ENCODE measurements at places on chromosomes 12 and 14.

GRCh38 chr12:119195256-119195655 lies 16.5 kb downstream of the HSPB8 start:
- DNase-seq = no peak

DNA sequence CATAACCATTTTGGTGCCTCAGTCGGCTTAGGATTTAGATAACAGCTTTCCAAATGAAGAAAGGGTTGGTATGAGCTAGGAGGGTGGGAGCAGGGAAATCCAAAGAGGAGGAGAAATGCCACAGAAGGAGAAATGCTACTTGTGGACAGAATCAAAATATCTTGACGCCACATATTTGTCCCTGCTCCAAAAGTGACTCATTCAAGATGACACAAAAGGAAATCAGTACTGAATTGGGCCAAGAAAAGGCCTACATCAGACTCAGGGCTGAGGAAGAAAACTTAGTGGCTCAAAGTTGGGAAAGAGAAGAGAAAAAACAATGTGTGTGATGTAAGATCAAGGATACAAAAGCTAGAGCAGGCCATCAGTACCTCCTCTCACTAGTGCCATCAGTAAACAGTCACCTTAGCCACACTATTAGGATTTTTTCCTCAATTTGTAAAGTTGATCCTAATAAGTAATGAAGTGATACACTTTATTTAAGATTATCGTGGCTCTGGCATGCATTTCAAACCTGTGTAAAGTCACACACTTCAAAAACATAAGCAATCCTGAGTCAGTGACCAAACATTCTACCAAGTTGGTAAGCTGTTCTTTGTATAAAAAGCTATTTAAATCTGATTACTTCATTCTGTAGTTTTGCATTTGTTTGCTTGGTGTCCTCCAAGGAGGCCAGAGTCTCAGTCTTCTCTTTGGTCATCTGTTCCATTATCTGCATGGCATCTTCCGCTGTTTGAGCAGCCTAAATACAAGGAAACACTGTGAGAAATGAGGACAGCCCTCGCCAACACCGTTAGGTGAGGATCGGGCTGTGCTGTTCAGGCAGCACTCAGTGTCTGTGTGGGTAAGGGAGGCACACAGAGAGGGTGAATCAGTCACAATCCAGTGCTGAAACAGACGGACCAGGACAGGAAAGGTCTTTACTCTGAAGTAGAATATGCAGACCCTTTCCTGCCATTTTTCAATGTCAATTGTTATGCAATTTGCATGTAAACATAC lies 52.6 kb upstream of the VPS33A start:
- DNase-seq = no peak

GRCh38 chr14:81062816-81063215 lies 107.4 kb downstream of the TSHR start:
- DNase-seq = no peak

DNA sequence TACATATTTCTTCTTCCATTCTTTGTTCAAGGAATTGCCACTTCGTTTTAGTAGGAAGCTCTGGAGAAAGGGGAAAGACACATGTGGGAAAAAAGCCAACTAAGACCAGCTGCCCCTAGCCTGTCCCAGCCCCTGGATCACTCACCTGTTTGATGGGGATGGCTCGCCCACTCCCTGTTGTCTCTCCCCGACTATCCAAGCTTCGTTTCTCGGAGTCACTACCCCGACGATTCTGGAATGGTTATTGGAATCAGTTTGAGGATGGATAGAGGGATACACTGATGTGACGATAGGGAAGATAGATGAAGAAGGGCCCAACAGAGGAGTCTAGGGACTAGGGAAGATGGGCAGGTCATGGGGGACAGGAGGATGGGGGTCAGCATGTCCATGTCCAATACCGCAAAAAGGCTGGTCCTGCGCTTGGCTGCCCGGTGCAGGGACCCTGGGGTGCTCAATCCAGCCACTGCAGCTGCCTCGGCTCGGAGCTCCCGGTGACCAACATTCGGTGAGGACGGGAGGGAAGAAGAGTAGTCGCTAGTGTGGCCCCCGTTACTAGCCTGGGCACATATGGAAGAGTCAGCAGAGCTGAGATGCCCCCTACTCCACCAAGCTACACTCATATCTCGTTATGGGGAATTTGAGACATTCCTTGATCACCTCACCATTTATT lies 7.0 kb downstream of the AGAP2 start:
- no peak for DNase-seq

DNA sequence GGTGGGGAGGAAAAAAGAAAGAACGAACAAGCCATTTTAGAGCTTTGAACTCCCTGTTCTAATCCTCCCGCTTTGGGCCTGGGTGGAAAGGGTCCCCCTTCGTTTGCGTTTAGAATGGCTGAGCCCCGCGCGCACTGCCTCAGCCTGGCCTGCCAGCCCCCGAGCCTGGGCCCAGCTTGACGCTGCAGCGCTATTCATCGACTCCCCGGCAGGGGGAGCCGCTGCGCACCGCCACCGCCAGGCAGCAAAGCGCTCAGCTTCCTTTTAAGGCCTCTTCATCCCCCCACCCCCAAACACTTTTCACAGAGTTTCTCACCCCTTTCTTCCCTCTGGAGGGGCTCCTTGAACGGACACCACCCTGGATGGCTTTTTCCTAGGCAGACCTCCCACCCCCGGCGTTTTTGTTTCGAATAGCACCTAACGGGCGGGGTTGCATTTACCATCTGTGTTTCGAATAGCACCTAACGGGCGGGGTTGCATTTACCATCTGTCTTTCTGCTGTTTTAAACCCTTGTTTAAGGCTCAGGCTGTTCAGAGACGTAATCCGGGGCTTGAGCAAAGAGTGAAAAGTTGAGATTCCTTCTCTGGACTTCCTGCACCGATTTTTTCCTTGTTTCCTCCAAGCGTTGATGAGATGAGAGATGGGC lies 56.4 kb upstream of the PIWIL1 start:
- no peak for DNase-seq

GRCh38 chr14:73771848-73772638 lies 57.9 kb upstream of the PNMA1 start:
- peak; percentile 31 for DNase-seq

DNA sequence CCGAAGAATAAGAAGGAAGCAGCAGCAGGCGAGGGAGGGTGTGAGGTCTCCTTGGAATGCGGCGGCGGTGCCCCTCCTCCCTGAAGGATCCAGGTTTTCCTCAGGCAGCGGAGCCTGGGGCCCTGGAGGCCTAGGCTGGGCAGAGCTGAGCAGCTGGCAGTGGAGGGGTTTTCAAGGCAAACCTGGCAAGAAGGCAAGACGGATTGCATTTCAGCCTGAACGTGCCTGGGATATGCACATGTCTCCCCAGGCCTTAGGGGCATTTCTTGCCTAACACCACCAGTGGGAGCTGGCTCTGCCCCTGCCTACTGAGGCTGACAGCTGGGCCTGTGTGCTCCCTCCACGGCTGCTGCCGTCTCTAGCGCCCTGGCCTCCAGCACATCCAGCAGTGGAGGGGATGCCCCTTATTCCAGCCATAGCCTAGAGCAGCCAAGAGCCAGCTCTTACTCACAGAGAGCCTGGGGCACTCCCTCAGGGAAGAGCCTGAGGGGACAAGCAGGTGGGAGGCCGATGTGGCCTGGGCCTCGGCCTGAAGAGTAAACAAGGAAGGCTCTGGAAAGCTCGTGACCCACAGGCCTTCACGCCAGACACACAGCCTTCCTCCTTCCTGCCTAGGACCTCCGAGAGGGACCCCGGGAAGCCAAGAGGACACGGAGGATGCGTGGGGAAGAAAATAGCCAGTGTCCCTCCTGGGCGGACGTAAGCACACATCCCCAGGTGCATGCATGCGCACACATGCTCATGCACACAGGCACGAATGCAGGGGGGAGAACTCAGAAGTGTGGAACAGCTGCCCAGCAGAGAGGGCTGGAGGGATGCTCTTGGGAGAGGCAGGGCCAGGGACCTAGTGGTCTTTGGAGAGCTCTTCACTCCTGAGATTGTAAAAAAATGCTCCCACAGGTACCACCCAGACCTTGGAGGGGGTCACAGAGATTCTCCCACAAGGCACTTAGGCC lies 23.0 kb upstream of the EIF2B2 start:
- no peak for DNase-seq

DNA sequence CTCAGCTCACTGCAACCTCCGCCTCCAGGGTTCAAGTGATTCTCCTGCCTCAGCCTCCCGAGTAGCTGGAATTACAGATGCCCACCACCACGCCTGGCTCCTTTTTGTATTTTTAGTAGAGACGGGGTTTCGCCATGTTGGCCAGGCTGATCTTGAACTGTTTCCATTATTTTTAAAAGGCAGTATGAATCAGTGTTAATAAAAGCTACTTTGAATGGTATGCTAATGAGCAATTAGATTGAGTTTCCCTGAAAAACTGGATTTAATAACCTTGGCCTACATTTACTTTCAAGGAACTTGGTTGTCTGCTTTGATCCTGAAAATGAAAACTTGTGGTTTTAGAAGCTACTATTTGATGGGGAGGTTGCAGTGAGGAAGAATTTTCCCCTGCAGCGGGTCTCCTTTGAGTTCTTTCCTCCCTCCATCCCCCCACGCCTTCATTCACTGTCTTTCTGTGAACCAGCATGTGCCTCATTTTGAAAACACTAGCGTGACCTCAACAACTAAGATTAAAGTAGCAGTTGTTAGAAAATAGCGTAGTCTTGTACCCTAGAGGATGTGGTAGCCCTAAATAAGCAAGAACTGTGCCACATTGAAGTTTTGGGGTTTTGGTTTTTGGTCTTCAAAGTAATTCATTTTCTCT lies 17.8 kb upstream of the RPS6KA5 start:
- no peak for DNase-seq

DNA sequence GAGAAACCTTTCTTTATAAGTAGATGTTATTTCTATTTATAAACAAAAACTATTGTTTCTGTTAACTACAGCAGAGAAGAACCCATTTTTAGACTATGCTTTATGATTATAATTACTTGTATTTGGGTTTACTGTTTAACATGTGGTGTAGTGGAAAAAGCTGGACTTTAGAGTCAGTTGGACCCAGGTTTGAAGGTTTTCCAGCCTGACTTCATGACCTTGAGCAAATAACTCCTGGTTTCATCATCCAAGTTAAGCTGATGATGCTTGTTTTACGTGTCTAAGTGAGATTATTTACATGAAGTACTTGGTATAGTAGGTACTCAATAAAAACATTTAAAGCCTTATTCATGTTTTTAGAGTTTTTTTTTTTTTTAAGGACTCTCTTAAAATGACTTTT lies 221.8 kb upstream of the ARHGAP5 start:
- DNase-seq = no peak

DNA sequence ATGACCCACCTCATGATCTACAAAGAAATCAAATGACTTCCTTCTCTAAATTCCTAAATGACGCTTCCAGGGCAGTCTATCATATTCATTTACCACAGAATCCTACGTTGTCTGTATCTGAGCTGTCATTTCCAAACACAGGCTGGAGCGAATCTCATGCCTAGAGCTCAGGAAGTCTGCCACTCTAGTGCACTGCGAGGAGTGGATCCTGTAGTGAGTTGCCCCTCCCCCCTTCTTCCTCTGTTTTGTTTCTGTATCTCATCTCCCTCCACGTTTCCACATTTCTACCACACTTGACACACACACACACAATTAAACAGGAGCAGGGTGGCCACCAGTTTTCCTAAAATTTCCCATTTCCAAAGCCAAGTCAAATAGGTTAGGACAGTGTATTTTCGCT lies 415.4 kb upstream of the PRICKLE1 start:
- no peak for DNase-seq

GRCh38 chr14:59160506-59160905 lies 28.0 kb upstream of the DAAM1 start:
- no peak for DNase-seq

GRCh38 chr12:15329891-15330290 lies 7.6 kb downstream of the PTPRO start:
- no peak for DNase-seq

- DNase-seq = no peak
These were observed 34.3 kb downstream of the KLRD1 start for GRCh38 chr12:10341892-10342509.

- no peak for DNase-seq
These were observed 54.8 kb downstream of the WNK1 start for GRCh38 chr12:807041-807735.

DNA sequence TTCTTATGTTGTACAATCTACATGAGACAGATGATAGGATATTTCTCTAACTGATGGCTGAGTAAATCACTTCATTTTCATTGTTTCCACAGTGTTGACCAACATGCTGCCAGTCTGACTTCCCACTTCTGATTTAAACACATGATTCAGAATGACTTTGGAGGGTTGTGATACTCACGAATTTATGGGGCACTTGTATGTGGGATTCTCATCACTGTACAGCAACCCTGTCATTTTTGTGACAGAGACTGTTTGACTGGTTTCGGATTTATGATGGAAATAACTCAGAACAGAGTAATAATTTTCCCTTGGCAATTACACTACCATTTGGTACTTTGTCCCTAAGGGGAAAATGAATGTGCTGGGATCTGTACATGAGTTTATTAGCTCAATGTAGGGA lies 333.8 kb downstream of the TRHDE start:
- DNase-seq = no peak

DNA sequence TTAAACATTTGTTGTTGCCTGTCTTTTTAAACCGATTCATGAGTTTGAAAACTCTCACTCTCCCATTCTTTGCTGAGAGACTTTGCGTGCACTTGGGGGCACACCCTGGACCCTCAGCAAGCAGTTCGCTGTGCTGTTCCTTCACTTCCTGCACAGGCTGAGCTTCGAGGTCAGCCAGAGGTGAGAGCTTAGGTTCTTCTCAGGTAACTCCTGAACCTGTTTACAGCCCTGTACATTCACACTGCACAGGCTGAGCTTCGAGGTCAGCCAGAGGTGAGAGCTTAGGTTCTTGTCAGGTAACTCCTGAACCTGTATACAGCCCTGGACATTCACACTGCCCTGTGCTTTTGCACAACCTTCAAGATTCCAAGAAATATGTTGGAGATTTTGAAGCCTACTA lies 9.8 kb upstream of the CLECL1 start:
- no peak for DNase-seq

Data from effector CD8-positive, alpha-beta T cell (primary cell).